ENCODE measurements at places on chromosomes 3 and 15. TPM values are rescaled to one million over a fixed set of nuclear protein-coding genes. Genes with fewer than 3 reads are reported as not detected.

KCNAB1 gene
- polyA plus RNA-seq, result 3.2 TPM

KLHL6 gene
- polyA plus RNA-seq, result 1.2 TPM

ACKR4 gene
- 3.7 TPM for polyA plus RNA-seq

ZCWPW2 gene
- 1.9 TPM for polyA plus RNA-seq

SNAP23 gene
- 97.4 TPM for polyA plus RNA-seq

XIRP1 gene
- polyA plus RNA-seq, result 0.04 TPM

RTP3 gene
- polyA plus RNA-seq, result not detected

CDCP1 gene
- 1.1 TPM for polyA plus RNA-seq

WNT7A gene
- polyA plus RNA-seq, result not detected

RPP14 gene
- 19.5 TPM for polyA plus RNA-seq

DUOXA2 gene
- 0.10 TPM for polyA plus RNA-seq

NEO1 gene
- polyA plus RNA-seq, result 139 TPM

TMCO5A gene
- polyA plus RNA-seq, result not detected

CD80 gene
- 0.23 TPM for polyA plus RNA-seq

IL16 gene
- 5.9 TPM for polyA plus RNA-seq

RNU5B-1 gene
- polyA plus RNA-seq, result not detected

OXTR gene
- 1.0 TPM for polyA plus RNA-seq

WNT5A gene
- 42.1 TPM for polyA plus RNA-seq

GCNT3 gene
- 0.49 TPM for polyA plus RNA-seq

SLC22A14 gene
- 0.40 TPM for polyA plus RNA-seq

ZNF662 gene
- polyA plus RNA-seq, result 44.1 TPM

ZNF280D gene
- polyA plus RNA-seq, result 46.6 TPM

PLSCR4 gene
- 18.3 TPM for polyA plus RNA-seq

UROC1 gene
- polyA plus RNA-seq, result 0.13 TPM

UBE2E2 gene
- polyA plus RNA-seq, result 55.6 TPM

ARL13B gene
- 18.0 TPM for polyA plus RNA-seq

ZNF502 gene
- polyA plus RNA-seq, result 11.1 TPM

CFAP100 gene
- 0.59 TPM for polyA plus RNA-seq

NEK11 gene
- 19.0 TPM for polyA plus RNA-seq

LTK gene
- 2.2 TPM for polyA plus RNA-seq

GHSR gene
- not detected for polyA plus RNA-seq

PARL gene
- 47.7 TPM for polyA plus RNA-seq

STAC gene
- polyA plus RNA-seq, result 11.5 TPM

SENP2 gene
- polyA plus RNA-seq, result 54.4 TPM

VEPH1 gene
- 49.1 TPM for polyA plus RNA-seq

ROBO2 gene
- polyA plus RNA-seq, result 86.6 TPM

CLSTN2 gene
- 2.0 TPM for polyA plus RNA-seq

SKOR1 gene
- polyA plus RNA-seq, result 0.33 TPM

TXNRD3 gene
- polyA plus RNA-seq, result 20.9 TPM

SNURF gene
- 17.7 TPM for polyA plus RNA-seq

DNAJB8 gene
- not detected for polyA plus RNA-seq

KLHDC8B gene
- polyA plus RNA-seq, result 47.6 TPM

KY gene
- polyA plus RNA-seq, result 1.6 TPM

SLC12A1 gene
- polyA plus RNA-seq, result 384 TPM

SLITRK3 gene
- 0.19 TPM for polyA plus RNA-seq

MKRN2OS gene
- polyA plus RNA-seq, result 0.65 TPM

ANKUB1 gene
- polyA plus RNA-seq, result 0.36 TPM

ALPK3 gene
- 13.3 TPM for polyA plus RNA-seq

ROPN1 gene
- 0.37 TPM for polyA plus RNA-seq

ST8SIA2 gene
- polyA plus RNA-seq, result 6.7 TPM

TRPM1 gene
- polyA plus RNA-seq, result 0.29 TPM

GOLGA8G gene
- polyA plus RNA-seq, result 0.30 TPM

CLDN16 gene
- polyA plus RNA-seq, result 43.5 TPM
